ENCODE measurements at places on chromosomes 4 and X.

GRCh38 chr4:174505892-174506291 lies 16.4 kb downstream of the HPGD start:
- DNase-seq = no peak

- peak; percentile 53 for DNase-seq
Observed at GRCh38 chr4:39045827-39046221, 13.6 kb upstream of the TMEM156 start.

DNA sequence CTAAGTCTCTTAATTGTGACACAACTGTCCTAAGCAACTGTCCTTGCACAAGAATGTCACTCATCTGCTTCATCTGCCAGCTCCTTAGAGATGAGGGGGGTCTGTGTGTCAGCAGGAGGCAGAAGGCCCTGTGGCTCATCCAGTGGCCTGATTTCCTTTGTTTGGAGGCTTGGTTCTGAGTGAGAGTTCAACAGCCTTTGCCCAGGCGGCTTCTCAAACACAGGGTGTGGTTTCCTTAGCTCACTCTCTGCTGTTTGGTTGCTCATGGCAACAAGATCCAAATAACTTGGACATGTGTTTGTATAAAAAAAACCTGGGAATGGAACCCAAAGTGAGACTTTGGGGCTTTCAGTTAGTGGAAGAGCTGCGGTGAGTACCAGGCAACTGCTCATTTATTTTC lies 46.6 kb downstream of the MAP7D3 start:
- DNase-seq = no peak

DNA sequence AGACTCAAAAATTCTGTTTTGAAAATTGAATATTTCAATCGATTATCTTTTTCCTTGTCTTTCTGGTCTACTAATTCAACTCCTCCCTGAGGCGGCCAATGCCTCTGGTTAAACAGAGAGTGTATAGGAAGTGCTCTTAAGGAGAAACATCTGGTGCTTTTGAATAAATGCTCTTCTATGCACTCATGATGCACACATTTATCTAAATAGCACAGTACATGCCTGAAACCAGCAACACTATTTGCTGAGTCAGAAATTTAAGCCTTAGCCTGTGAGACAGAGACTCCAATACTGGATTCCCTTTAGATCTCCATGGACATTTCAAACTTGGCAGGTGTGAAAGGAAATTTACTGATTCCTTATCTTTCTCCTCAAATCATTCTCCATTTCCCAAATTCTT lies 118.6 kb downstream of the SLIT2 start:
- no peak for DNase-seq

- peak; percentile 25 for DNase-seq
Observed at GRCh38 chr4:88765729-88766128, 68.1 kb upstream of the NAP1L5 start.

- no peak for DNase-seq
Observed at GRCh38 chrX:41273638-41274037, 60.3 kb upstream of the DDX3X start.
